BJ (cell line): ENCODE measurements at places on chromosomes 5 and 9. TPM values are rescaled to one million over a fixed set of nuclear protein-coding genes. Genes with fewer than 3 reads are reported as not detected.

DNA sequence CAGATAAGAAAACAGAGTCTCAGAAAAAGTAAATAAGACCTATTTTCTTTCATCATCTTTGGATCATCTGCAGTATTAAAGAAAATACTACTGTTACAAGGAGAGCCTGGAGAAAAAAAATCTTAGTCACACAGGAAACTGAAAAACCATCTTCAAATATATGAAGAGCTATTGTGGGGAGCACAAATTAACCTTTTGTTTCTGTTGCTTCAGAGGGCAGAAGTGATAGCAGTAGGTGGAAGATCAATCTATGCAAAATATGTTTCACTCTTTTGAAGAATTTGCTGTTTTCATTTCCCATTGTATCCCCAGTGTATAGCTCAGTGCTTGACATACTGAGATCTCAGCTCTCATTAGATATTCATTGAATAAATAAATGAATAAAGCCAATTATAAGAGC, 13.1 kb upstream of the CEMIP2 start:
- no peak for DNase-seq

DNA sequence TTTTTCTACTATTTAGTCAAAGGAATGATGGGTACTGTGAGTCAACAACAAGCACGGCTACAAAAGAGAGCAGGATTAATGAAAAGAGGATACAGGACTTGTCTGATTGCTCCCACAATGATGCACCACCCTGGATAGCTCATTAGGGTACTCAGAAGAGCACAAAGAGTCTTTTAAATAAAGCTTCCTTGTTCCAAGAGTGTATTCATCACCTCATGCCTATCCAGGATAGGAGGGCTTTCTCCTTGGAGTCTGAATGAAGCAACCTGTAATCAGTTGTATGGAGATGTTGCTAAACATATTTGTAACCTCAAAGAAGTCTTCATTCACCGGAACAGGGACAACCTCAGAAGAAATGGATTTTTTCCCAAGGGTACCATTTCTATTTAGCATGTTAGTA, 219.5 kb upstream of the TMEM161B start:
- no peak for DNase-seq

IFNA14 gene
- polyA plus RNA-seq = not detected in 2 replicates

PCDHGC4 gene
- 0.49 TPM in 2 replicates for polyA plus RNA-seq

- DNase-seq = no peak
Observed at GRCh38 chr5:108339220-108339619, 42.7 kb downstream of the FBXL17 start.

SGCD gene
- polyA plus RNA-seq = 17.0 and 26.7 TPM in 2 replicates

DNA sequence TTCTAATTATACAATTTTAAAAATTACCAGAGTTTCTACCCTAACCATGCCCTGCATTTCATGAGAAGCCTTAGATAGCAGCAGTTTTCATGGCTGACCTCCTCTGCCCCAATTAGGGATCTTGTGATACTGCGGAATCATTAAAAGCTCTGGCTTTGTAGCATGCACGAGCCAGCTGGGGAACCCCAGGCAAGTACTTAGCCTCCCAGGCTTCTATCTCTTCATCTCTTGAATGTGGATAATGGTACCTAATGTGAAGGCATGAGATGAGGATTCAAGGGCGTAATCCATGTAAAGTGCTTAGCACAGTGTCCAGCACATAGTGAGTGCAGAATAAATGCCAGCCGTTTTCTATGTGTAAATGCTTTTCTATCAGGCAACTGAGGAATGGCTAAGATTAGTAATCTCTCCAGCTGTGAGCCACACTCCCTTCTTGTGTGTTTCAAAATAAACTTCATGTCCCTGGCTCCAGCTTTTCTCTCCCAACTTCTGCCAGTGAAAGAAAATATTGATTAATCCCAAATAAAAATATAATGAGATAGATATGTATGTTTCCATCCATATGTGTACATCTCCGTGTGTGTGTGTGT, 88.4 kb downstream of the APBA1 start:
- no peak for DNase-seq

ATP10B gene
- not detected in 2 replicates for polyA plus RNA-seq

PRDM9 gene
- not detected in 2 replicates for polyA plus RNA-seq

- DNase-seq = no peak
Observed at GRCh38 chr5:87137283-87137682, 130.4 kb upstream of the RASA1 start.

- no peak for DNase-seq
Observed at GRCh38 chr5:33536802-33537201, 96.0 kb downstream of the TARS1 start.

GRCh38 chr5:76867827-76868693, 18.2 kb downstream of the S100Z start:
- peak; percentile 12 for DNase-seq

- peak; percentile 85 for DNase-seq
Observed at GRCh38 chr5:9337928-9338595, 207.8 kb downstream of the SEMA5A start.

DNA sequence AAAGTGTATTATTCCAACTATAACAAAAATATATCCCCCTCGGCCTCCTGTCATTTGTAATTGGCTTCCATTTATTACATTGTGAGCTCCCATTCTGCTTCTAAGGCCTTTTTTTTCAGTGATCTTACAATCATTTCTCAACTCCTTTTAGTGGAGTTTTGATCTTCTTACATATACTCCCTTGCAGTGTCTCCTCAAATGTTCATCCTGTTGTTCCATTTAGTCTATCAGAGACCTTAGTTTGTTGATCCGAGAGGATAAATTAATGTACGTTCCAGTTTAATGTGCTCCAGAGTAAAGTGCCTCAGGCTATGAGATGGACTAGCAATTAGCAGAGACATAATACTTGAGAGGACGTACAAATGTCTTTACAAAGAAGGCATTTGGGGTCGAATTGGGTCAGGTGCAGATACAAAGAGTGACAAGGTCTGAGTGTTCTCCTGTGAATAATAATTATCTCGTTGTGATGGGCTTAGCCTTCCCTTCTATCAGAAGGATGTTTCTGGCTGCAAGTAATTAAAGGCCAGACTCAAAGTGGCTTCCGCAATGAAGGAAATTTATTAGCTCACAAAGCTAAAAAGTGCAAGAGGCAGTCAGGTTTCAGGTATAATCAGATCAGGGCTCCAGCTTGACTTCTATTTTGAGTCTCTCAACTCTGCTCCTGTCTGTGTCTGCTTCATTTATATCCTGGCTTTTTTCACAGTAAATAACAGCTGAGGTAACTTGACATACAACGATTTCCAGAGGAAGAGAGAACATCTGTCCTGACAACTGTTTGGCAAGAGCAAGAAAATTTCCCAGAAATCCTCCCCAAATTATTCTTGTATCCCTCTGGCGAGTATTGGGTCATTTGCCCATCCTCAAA, 30.1 kb downstream of the ARRDC3 start:
- DNase-seq = no peak

- DNase-seq = no peak
Observed at GRCh38 chr9:6667633-6668280, 22.2 kb upstream of the GLDC start.

GRCh38 chr9:130042406-130042884, 544 bp downstream of the FNBP1 start:
- no peak for DNase-seq

DNA sequence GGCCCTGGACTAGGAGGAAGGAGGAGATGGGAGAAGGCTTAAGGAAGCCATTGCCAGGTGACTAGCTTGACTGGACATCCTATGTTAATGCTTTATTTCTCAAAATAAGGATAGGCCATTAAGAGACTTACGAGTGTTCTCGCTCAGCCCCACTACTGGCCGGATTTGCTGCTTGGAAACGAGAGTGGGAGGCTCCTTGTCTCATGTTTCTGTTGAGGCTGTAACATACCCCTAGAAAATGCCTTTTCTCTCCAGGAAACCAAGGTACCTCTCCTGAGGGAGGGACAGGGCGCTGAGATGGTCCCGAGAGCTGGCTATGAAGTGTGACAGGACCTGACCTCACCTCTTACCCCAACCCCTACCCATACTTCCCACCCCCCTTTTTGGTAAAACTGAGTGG, 60.0 kb downstream of the RALGPS1 start:
- DNase-seq = no peak

- no peak for DNase-seq
Observed at GRCh38 chr5:53334431-53334941, 145.9 kb upstream of the FST start.

TXNDC8 gene
- polyA plus RNA-seq = not detected in 2 replicates

GRCh38 chr5:139680368-139681111, 32.4 kb downstream of the CXXC5 start:
- no peak for DNase-seq

BARHL1 gene
- polyA plus RNA-seq = not detected in 2 replicates

- DNase-seq = no peak
Observed at GRCh38 chr5:181186986-181187499, 18.0 kb downstream of the TRIM7 start.

DNA sequence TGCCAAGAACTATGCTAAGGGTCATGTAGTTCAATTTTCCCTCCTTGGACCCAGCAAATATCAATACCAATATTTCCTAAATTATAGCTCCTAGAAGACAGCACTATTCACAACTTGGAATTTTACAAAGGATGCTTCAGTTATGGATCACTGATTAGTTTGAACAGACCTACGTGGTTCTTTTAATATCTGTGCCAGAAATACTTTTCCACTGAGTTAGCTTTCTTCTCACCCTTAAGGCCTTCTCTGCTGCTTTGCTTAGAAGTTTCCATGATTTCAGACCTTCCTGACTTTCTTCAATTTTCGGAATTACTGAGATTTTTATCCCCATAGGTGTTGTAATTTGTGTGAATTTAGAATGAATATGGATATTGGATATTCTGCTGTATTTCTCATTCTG, 380.4 kb downstream of the PSAT1 start:
- DNase-seq = no peak

DNA sequence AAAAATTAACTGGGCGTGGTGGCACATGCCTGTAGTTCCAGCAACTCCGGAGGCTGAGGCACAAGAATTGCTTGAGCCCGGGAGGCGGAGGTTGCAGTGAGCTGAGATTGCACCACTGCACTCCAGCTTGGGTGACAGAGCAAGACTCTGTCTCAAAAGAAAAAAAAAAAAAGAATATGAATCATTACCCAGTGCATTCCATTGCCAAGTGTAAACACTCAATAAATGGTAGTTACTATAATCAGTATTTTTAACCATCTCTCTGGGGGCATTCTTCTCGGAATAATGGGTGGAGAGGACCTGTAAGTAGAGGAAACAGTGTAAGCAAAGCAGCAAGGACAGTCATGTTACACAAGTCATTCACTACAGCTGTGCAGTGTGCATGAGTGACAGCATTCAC, 13.8 kb upstream of the RANBP17 start:
- DNase-seq = no peak

AUH gene
- 4.1 and 5.9 TPM in 2 replicates for polyA plus RNA-seq

DNA sequence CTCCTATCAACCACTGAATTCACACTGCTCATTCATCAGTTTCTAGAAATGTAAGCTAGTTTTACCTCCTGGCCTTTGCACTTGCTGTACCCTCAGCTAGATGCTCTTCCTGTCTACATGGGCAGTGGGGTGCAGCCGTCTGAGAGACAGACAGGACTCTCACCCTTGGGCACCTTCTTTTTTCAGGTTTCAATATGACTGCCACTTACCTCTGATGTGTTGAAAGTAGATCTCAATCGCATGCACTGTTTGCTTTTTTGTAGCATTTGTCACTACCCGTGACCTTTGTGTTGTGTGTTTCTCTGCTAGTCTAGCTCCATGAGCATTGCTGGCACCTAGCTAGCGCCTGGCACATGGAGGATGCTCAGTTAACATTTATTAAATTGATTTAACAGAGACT, 403.1 kb upstream of the TRPC7 start:
- DNase-seq = no peak

- no peak for DNase-seq
Observed at GRCh38 chr5:180154821-180155364, 54.1 kb downstream of the RASGEF1C start.

DNA sequence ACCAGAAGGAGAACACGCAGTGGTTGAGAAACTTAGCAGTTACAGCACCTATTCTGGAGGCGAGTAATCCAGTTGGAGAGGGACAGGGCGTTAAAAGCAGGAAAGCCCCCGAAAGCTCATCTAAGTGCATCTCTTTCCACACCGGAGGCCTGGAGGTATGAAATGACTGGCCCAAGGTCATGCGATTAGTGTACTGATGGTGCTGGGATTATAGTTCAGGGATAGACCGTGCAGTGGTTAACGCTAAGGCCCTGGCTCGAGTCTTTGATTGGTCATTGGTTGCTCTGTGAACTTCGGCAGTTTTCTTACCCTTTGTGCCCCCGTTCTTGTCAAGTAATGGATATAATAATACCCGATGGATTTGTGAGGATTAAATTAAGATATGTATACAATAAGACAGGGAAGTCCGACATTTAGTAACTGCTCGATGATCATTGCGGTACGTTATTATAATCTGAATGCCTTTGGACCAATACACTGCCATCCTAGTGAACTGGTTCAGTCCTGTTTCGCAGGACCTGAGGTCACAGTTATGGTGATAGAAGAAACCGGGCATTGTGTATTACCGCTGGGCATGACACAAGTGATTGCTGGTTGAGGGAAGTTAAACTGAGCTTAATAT, 960 bp downstream of the CANX start:
- no peak for DNase-seq

DNA sequence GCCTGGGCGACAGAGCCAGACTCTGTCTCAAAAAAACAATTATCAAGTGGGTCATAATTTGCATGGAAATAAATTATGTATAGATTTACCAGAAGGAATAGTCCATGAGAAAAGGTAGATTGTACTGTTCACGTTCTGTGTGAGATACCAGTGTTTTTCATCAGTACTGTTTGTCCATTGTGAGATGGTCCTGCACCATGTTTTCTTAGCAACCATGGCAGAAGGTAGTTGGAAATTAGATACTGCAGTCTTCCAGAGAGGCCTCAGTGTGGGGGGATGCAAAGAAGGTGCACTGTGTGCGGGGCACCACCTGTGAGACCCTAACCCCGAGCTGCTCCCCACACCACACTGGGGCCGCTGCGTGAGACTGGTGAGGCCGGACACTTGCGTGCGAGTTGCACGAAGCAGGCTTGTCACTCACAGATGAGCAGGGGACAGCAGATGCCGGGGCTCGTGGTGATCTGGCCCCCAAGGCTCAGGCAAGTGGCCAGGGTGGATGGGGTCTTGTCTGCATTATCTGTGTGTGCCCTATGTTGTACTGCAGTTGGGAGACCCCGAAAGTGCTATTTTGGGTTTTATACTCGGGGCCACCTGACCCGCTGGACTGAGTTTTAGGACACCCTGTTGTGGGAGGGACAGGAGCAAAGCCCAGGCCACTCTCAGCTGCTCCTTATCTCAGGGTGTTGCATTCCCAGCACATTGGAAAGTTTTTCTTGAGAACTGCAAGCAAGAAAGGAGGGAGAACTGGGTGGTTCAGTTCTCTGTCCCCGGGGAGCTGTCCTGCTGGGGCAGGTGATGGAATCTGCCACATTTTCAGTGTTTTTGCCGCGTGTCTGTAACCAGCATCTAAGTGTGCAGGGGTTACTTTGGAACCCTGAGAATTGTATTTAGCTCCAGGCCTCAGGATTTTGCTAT, 61.9 kb downstream of the EHMT1 start:
- no peak for DNase-seq

DNA sequence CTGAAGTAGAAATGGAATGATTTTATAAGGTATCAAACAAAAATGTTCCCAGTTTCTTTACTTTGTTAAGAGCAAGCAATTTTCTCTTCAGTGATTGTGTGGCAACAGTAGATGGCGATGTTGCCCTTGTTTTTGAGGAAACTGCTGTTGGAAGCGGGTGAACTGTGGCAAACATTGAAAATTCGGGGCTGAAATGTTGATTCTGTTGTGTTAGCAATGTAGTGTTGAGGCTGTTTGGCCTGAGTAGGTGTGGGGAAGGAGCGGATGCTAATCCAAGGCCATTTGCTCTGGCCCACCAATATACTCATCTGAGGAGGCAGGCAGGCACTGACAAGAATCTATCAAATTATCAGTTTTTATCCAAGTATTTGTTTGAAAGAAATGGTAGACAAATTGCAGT, 129.8 kb downstream of the SLC12A2 start:
- no peak for DNase-seq
